NK-92 treated with Interleukin-12 subunit alpha and Interleukin-12 subunit beta, amount 100 ng/mL, for 24 hours (cell line): ENCODE measurements at places on chromosomes 12 and 14.

GRCh38 chr14:59140106-59140843, 48.2 kb upstream of the DAAM1 start:
- no peak for DNase-seq

DNA sequence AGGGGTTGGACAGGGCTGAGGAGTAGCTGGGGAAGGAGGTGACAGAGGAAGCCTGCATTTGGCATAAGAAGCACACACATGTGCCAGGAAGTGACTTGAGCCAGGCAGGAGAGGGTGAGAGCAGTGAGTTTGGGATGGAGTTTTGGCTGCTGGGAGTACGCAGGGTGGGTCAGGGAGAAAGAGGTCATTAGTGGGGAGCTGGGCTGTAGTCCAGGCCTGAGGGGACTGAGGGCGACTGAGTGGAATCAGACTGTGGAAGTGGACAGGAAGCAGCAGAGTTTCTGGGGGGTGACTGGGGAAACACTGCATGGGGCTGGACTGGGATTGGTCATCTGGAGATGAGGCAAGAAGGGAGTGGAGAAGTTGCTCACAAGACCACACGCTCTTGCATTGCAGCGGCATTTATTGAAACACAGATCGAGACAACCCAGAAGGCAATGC, 7.6 kb downstream of the KRT85 start:
- DNase-seq, result no peak

- DNase-seq, result no peak
Measured at GRCh38 chr14:22657861-22658260, 13.7 kb upstream of the OR6J1 start.

DNA sequence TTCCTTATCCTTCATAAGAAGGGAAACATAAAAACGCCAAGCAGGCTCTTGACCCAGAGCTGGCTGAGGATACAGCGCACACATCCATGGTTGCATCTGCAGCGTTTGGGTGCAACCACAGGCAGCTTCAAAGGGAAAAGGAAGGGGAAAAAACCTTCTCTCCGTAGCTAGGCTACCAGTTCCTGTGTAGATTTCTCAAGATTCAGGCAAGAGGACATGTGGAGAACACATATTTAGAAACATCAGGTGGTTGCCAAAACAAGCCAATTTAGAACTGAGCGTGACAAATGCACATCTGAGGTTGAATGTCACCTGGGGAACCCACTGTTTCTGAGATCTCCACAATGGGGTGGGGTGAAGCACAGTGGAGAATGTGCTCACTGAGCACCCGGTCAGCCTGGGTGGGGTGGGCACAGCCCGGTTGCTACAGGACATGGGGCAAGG, 78.3 kb upstream of the BDKRB2 start:
- no peak for DNase-seq

- DNase-seq, result no peak
Measured at GRCh38 chr12:131121705-131122405, 168.1 kb downstream of the ADGRD1 start.

DNA sequence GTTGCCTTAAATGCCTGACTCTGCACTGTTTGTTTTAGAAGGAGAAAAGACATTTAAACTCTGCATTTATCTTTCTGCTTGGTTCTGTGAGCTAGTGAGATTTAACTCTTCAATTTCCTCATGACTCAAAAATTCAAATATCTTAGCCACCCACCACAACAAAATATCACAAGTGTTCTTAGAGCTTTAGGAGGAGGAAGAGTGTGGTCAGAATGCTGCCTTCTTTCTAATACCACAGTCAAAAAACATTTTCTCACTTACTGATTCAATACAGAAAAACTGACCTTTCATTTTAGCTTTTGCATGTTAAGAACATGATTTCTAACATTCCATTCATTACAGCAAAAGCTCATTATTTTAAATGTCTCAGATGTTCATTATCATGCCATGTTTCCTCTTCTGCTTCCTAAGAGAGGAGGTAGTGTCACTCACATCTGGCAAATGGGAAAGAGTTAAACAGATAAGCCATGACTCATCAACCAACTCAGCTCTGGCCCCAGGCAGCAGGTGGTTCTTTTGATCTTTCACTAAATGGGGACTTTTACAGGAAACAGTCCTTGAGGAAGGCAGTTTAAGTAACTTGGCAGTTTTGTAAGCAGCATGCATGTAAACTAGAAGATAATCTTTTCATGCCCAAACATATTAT, 56.4 kb upstream of the RNU6-8 start:
- peak; percentile 26 for DNase-seq

DNA sequence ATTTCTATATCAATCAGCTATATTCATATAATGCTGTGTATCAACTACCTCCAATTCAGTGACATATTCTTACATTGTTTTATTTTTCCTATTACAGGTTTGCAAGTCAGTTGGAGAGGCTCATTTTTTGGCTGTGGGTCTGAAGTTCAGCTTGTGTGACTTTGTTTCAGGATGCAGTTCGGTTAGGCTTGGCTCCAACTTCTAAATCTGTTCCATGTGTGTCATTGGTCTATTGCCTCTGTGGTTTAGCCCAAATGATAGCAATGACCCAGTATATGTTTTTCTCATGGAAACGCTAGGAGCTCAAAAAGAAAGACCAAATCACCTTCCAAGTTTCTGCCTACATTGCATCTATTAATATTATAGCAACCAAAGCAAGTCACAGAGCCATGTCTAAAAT, 848.6 kb upstream of the LRFN5 start:
- no peak for DNase-seq

- no peak for DNase-seq
Measured at GRCh38 chr12:104725610-104726009, 232.5 kb downstream of the SLC41A2 start.

- DNase-seq, result no peak
Measured at GRCh38 chr12:28035500-28035899, 63.0 kb upstream of the PTHLH start.

GRCh38 chr12:86697916-86698640, 441.9 kb upstream of the MGAT4C start:
- DNase-seq, result no peak

DNA sequence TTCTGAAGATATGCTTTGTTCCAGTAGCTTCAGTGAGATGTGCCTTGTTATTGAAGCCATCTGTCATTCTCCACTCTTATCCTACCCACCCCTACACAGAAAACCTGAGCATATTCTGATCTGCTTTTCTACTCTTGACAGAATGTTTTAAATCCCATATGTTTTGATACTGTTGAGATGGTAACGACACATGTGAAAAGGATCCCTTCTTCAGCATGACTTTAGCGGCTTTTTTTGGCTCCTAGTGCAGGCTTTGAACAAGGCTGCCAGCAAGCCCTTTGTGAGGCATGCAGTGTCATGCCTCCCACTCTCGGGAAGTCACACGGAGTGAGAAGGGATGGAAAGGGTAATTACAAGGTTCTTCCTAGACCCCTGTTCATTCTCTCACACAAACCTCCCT, 228.8 kb upstream of the RGS6 start:
- no peak for DNase-seq

GRCh38 chr14:22598099-22598895, at the start of gene ABHD4:
TSS of gene ABHD4 (plus strand) at chr14:22598300. CDS start at chr14:22598307, 7 bp downstream.
- peak; percentile 59 for DNase-seq

- no peak for DNase-seq
Measured at GRCh38 chr12:11998944-11999315, 71.8 kb upstream of the BCL2L14 start.

DNA sequence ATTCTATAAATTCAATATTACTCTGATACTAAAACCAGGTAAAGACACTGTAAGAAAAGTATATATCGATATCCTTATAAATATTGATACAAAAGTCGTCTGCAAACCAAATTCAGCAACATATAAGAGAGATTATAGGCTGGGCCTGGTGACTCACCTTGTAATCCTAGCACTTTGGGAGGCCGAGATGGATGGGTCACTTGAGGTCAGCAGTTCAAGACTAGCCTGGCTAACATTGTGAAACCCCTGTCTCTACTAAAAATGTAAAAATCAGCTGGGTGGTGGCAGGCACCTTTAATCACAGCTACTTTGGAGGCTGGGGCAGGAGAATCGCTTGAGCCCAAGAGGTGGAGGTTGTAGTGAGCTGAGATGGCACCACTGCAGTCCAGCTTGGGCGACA, 13.5 kb upstream of the TUBA1C start:
- no peak for DNase-seq

DNA sequence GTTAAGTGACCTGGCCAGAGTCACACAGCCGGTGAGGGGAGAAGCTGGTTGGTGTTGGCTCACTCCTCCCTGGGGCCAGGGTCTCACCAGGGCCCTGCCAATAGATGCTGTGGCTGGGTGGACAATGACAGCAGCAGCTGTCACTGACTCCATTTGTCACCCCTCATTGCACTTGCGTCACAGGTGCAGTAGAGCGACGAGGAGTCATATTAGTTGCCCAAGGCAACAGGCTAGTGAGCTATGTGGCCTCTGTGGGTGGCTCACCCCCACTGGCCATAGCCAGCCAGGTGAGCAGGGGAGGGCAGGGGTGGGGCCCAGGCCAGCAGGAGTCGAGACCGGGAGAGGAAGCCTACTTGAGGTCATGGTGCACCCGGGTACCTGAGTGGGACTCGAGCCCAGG, 9.7 kb downstream of the SLC25A47 start:
- DNase-seq, result no peak

- no peak for DNase-seq
Measured at GRCh38 chr12:39405580-39405979, 37.3 kb downstream of the KIF21A start.

GRCh38 chr12:116600959-116601918, 42.1 kb downstream of the MAP1LC3B2 start:
- no peak for DNase-seq

DNA sequence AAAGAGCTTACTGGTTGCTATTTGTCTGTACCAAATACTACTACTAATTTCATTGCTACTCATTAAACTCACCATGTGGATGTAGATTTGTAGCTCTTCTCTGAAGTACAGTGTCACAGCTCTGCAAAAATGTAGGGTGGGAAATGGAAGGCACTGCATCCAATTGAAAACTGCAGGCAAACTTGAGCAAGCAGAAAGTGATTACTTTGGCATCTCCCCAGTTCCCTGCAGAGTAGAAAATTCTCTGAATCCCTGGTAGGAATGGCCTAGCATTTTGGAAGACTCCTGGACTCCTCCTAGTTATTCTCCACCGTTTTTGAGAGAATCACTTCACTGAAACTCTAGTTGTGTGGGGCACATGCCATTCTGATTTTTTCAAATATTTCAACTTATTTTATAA, 239.1 kb downstream of the DIO2 start:
- DNase-seq, result no peak

DNA sequence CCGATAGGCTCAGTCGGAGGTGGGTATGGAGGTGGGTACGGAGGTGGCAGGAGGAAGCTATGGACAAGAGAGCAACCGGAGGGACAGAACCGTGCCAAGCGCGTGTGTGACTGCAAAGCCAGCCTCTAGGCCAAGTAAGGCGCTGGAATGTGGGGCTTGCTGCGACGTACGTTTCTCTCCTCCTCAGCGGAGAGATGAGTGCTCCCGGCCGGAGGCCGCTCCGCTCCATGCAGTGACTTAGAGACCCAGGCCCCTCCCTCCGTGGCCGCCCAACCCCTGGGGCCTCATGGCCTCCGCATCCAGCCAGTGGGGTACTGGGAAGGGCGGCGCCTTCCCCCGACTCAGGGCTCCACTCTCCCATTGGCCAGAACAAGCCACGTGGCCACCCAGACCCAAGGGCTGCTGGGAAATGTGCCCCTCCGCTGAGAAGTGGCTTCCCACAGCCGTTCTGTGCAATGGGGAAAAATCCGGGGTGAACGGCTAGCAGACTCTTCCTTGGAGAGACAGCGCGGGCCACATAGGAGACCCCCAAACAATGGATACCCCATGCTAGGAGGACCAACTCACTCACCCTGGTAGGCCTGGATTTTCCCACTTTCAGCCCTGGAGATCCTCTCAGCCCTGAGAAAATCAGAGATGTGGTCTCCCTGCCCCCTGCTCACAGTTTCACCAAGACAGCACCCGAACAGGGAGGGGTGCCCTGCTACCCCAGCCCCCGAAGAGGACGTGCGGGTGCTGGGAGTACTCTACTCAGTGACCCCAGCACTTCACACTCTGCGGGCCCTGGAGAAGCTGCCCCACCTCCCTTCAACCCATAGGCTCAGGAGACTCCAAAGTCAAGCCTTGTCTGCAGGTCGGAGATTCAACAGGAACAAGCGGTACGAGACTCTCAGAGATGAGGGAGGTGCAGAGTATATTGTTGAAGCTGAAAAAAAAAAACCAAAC, 66.7 kb downstream of the RIMBP2 start:
- DNase-seq, result no peak

DNA sequence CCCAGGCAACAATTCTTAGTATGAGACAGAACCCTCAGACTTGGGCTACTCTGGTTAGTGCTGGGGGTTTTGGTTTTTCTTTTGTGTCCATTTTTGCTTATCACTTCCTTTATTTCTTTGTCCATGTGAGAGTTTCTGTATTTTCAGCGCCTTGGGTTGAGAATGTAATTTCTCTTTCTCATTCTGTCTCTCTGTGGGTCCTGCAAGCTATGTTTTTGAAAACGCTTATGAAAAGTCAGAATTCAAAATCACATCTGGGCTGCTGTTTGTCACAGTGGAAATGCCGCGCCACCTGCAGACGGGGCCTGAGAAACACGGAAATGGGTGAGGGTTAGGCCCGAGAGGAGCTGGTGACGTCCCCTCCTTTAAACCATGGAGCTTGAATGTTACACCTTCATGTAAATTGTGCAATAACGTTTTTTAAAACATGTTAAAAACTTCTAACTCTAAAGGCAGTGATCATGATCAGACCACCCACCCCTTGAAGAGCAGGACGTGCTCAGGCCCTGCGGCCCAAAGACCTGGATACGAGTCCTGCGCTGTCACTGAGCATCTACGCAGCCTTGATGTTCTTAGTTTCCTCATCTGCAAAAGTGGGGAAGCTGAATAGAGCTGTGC, 26.1 kb downstream of the JDP2 start:
- DNase-seq, result no peak

GRCh38 chr14:54805445-54806322, 96.9 kb downstream of the GCH1 start:
- DNase-seq, result peak; percentile 35

GRCh38 chr12:107133462-107133861, 40.1 kb upstream of the CRY1 start:
- DNase-seq, result no peak

DNA sequence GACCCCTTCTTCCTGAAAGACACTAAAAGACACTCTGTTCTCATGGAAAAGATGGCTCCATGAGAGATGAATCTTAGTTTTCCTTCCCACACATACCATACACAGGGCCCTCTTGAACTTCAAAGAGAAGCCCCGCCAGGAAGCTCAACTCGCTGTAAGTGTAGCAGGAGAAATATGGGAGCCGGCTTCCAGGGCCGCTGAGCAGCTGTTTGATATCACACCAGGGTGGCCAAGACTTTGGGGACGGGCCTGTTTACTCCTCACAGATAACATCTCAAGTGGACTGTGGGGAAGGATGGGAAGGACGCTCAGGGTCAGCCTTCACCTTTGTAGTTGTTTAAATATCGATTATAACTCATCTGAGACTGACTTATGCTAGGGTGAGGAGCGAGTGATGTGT, 235.5 kb upstream of the TBX3 start:
- DNase-seq, result no peak

DNA sequence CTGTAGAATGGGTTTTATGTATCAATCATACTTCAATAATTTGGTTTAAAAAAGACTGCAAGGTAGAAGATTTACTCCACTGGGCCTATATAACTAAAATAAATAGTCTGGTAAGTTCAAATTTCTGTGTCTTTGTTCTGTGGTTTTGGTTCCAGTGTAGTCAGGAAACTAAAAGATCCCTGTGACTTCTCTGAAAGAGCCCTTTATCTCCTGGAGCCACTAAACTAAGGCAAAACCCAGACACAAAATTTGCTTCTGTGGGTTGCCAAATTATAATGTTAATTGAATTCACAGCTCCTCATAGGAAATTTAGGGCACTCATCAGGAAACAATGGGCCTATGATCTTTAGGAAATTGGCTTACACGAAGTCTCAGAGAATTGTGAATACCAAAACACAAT, 1038.4 kb downstream of the GALC start:
- no peak for DNase-seq
